ENCODE measurements at places on chromosomes 4 and X.

GRCh38 chrX:1500701-1501624, 36.0 kb downstream of the P2RY8 start:
- DNase-seq: no peak

- DNase-seq: no peak
Observed at GRCh38 chr4:114015444-114015899, 36.0 kb upstream of the ARSJ start.

DNA sequence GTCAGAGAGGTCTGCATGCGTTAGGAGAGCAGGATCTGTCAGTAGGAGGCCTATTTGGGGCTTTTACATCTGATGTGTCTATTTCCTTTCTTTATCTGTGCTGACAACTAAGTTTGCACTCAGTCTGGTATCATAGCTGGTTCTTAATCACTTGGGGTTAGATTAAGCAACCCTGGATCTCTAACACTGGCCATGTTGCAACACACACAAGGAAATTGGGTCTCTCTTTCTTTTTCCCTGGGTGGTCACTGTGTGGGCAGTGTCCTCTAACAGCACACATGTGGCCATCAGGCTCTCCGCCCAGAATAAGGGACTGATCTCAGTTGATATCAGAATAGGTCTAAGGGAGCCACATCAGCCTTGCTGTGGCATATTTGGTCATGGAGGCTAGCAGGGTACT, 38.9 kb downstream of the IGFBP7 start:
- no peak for DNase-seq

DNA sequence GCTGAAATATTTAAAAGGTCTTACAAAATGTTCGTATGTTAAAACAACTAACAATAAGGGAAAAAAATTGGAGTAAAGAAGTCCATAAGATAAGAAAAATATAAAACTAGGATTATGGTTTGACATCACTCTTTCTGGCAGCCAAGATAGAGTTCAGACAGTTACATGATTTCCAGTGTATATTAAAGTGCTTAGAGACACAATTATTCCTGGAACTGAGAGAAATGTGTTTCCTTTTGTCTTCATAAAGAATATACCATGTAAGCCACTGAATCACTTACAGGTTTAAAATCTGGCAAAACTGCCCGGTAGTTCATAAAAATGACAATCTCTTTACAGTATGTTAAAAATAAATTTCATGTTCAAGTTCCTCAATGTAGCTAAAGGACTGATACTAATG, 538.7 kb upstream of the ATOH1 start:
- no peak for DNase-seq

- no peak for DNase-seq
Observed at GRCh38 chr4:133314991-133315390, 165.9 kb downstream of the PCDH10 start.

DNA sequence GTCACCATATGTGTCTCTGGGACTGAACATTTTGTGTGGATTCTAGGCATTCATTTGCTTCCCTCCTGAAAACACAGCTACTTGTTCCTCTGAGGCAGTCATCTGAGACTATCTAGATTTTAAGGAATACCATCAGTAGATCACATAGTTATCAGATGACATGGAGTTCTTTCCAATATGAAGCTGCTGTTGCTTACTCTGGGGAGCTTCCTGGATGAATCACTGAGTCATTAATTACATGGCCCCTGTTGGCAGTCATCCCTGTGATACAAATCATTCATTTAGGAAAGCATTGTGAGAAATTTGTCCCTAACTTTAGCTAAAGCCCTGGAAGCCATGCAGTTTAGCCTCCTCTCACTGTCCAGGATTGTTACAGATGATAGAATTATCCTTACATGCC, 98.2 kb upstream of the ARSJ start:
- no peak for DNase-seq

- DNase-seq: no peak
Observed at GRCh38 chr4:15936495-15936894, 2.0 kb downstream of the FGFBP1 start.

DNA sequence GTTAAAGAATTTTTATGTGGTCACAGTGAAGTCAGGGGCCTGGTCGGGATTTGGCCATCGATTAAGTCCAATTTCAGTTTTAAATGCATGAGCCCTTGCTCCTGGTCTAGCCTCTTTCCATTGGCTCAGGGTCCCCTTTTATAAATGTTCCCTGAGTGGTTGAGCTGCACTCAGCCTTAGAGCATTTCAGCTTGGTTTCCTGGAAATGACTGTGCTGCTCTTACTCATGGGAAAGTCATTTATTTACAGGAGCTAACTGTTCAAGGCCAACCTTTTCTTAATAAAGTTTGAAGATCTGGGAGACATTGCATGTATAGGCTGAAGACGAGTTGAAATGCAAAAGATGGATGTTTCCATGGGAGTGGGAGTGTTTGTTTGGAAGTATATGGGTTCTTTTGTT, 98.8 kb upstream of the CLNK start:
- DNase-seq: no peak

GRCh38 chr4:14627038-14627437, 375.2 kb upstream of the CPEB2 start:
- no peak for DNase-seq

- DNase-seq: no peak
Observed at GRCh38 chr4:120007191-120007871, 59.3 kb downstream of the MAD2L1 start.

- DNase-seq: no peak
Observed at GRCh38 chrX:150540965-150541364, 27.5 kb upstream of the MTM1 start.

DNA sequence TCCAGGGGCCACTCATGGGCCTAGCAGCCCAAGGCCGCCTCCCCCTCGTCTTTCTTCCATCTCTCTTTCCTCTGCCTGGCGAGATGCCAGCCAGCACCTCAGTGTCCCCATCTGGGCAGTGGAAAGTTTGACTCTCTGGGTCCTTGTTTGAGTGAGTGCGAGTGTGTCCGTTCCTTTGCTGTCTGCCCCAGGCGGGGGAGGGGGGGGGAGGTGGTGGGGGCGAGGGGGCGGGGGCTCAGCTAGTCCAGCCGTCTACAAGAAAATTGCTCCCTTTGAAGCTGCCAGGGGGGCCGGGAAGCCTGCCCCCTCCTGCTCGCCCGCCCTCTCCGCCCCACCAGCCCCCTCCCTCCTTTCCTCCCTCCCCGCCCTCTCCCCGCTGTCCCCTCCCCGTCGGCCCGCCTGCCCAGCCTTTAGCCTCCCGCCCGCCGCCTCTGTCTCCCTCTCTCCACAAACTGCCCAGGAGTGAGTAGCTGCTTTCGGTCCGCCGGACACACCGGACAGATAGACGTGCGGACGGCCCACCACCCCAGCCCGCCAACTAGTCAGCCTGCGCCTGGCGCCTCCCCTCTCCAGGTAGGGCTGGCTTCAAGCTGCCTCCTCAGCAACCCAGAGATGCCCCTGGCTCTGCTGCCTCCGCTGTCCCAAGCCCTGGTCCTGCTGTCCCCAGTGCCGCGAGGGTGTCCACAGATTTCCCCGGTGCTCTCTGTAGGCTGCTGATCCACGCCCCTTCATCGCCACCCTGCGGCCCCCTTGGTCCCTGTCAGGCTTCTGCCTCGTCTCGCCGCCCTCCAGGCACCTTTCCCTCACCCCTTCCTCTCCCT, at the start of gene BGN:
Gene BGN, plus strand, starts transcription at position 440 of the 821 bp plus-strand sequence. CDS start 9,652 bp downstream, outside the sequence.
- no peak for DNase-seq

- DNase-seq: no peak
Observed at GRCh38 chr4:175953960-175954521, 111.6 kb upstream of the WDR17 start.

DNA sequence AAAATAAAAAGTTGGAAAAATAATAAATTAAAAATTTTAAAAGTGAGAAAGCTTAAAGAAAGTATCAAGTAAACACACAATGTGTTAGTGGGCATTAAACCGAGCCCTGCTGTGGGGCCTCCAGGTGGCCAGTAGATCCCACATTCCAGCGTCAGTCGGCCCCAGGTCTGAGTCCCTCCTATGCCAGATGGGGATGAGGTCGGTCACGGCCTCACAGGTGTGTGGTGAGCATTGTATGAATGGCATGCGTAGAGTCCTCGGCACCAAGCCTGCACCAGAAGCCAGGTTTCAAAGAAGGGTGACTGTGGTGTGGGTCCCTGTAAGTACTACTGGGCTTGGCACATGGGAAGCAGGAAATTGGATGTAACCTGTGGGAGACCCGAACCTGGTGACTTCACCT, 75.6 kb upstream of the MSX1 start:
- no peak for DNase-seq

- no peak for DNase-seq
Observed at GRCh38 chrX:131779306-131779705, 235.4 kb downstream of the OR13H1 start.

GRCh38 chr4:174358829-174359228, 75.1 kb downstream of the CEP44 start:
- no peak for DNase-seq

DNA sequence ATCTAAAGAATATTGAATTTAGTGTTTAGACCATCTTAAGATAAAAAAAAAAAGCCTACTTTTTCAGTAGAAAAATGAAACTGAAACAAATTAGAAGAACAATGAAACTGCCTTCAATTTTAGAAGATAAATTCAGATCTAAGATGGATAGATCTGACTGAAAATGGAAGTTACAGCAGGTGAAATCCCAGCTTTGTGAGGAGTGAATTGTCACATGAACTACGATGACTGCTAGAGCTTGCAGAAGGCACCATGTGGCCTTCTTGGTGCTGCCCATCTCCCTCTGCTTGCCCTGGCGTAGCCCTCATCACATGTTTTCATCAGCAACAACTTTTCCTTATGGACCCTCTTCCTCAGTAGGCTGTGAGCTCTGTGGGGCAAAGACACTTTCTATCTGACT, 51.4 kb upstream of the EMCN start:
- no peak for DNase-seq

DNA sequence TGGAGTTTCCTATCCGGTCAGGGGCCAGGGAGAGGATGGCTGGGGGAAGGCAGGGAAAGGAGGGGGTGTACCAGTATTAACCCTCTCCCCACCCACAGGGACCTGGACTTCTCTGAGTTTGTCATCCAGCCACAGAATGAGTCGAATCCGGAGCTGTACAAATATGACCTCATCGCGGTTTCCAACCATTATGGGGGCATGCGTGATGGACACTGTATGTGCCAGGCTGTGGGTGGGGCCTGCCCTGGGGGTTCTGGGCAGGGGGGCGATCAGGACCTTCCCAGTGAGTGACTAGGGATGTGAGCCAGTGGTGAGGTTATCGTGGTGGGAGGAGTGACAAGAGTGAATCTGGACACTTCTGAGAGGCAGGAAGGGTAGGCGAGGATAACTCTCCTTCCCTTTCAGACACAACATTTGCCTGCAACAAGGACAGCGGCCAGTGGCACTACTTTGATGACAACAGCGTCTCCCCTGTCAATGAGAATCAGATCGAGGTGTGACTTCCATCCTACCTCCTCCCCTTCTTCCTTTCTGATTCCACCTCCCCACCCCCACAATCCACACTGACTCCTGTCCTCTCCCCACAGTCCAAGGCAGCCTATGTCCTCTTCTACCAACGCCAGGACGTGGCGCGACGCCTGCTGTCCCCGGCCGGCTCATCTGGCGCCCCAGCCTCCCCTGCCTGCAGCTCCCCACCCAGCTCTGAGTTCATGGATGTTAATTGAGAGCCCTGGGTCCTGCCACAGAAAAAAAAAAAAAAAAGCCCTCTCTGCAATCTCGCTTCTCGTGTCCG, 14.6 kb downstream of the USP11 start:
- no peak for DNase-seq

GRCh38 chr4:52813546-52813945, 48.6 kb upstream of the RASL11B start:
- DNase-seq: no peak

DNA sequence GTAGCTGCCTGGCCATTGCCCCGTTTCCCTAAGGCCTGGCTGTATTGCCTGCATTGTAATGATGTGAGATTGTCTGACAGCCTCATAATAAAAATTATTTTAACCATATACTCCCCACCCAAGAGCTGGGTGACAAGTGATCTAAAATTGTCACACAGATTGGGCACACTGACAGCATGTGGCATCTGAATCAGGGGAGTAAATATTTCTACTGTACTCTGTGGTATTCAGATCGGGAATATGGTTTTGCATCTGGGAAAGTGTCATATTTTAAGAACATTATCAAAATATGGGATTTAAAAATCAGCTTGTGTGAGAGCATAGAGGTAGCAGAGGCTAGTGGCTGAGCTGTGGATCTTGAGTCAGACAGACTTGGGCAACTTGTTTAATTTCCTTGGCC, 135.8 kb upstream of the PDLIM3 start:
- no peak for DNase-seq

- no peak for DNase-seq
Observed at GRCh38 chr4:89172865-89173264, 61.5 kb downstream of the TIGD2 start.

DNA sequence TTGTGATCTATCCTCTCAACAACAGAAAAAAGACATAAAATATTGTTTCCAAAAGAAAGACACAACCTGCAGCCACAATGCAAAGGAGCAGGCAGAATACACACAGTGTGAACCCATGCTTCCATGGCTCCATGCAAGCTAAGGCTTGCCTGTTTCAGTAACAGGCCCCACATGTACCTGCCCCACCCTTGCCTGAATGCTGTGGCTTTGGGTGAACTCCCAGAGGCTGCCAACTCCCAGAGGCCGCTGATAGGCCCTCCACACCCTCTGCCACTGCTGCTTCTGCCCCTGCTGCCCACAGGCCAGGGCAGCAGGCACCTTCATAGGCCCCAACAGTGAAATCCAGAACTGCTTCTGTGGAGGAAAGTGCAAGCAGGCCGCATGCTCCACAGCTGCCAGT, 313.9 kb downstream of the CHIC1 start:
- no peak for DNase-seq

- DNase-seq: peak; percentile 49
Observed at GRCh38 chr4:2484993-2485392, 16.1 kb downstream of the RNF4 start.

GRCh38 chr4:111475666-111476065, 669.6 kb upstream of the FAM241A start:
- DNase-seq: no peak

DNA sequence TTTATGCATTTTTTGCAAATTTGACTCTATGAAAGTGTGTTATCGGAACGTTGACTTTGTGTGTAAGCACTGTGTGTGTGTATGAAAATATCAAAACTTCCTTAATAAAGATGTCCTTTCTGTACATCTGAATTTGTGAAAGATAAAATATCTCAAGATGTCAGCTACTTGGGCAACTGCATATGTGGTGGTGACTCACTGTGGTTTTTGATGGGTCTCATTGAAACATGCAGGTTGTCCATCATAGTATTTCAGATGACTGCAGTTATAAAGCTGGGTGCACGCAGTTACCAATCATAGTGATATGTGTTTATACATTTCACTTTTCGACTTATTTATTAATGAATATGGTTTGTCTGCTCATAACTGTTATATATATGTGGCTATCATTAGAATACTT, 19.7 kb upstream of the BBS12 start:
- DNase-seq: no peak

DNA sequence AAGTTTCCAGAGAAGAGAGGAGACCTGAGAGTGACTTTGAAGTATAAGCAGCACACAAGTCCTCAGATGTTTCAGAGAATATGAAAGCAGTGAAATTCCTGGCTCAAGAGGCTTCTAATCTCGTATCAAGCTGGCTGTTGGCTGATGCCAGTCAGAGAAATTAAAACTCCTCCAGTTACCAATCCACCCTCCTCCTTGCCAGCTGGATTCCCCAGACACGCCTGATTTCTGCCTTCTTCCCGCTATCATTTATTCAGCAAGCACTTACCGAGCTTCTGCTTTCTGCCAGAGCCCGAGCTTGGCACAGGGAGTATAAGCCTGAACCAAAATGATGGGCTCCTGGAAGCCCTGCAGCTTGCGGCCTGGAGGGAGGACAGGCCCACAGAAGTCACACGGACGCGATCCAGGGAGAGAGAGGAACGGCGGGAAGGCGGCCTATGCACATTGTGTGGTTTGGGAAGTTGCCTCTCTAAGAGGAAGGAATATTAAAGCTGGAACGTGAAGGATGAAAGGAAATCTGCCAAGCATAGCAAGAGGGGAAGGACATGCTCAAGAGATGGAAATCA, 102.4 kb upstream of the TBL1X start:
- DNase-seq: no peak
